Stimulated activated CD4-positive, alpha-beta T cell treated with anti-CD3 and anti-CD28 coated beads, Interleukin-4, amount 100 ng/mL, for 48 hours (primary cell): ENCODE measurements at places on chromosomes 12 and 14.
A peak's percentile ranks its signal among the peaks of the same experiment; 100 is the strongest.

- peak; percentile 6 for DNase-seq
Measured at GRCh38 chr12:128969480-128970055, 116.3 kb downstream of the GLT1D1 start.

GRCh38 chr12:102542816-102543440 is 62.6 kb upstream of the IGF1 start:
- DNase-seq: no peak

DNA sequence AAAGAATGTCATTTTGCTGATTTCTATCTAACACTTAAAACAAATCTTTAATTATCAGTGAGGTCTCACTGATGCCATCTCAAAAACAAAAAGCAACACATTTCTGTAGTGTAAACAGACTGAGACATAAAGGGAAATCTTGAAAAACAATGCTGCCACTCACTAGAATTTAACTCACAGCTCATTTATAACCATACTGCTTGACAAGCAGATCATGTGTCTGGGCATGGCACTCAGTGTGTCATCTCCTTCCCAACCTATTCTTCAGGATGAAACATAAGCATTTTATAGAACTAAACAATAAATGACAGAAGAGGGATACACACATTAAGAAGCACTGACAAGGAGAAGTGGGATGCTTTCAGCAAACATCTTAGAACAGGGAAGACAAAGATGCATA is 22.4 kb downstream of the ATF7 start:
- no peak for DNase-seq

DNA sequence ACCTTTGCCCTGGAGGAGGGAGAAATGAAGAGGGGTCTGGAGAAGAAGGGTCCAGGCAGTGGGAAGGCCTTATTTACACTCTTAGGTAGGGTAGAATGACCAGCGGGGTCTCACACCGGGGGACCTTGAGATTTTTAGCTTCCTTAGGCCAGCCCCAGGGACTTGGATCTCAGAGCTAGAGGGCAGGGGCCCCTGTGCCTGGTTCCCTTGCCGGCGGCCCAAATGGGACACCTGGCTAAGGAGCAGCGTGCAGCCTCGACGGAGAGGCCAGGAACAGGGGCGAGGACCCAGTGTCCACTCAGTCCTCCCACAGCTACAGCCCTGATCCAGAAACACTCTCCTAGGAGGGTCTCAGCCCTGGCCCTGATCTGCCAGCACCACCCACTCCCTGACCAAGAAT is 41.8 kb downstream of the DIO3 start:
- no peak for DNase-seq

GRCh38 chr12:105342464-105342863 is 12.0 kb downstream of the C12orf75 start:
- DNase-seq: no peak

DNA sequence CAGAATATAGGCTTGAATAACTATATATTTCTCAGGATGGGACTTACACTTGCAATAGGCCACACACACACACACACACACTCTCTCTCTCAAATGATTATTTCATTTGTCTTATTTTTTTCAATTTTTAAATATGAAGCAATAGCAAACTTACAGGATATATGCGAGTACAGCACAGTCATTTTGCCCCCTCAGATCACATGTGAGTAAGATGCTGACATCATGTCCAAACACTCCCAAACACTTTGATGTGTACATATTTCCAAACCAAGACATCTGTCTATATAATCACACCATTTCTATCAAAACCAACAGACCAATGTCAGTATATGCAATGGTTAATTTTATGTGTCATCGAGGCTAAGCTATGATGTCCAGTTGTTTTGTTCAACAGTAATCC is 1535.9 kb upstream of the FLRT2 start:
- DNase-seq: no peak

- no peak for DNase-seq
Measured at GRCh38 chr12:4224206-4224889, 49.2 kb upstream of the CCND2 start.

GRCh38 chr14:103529383-103530365 is 678 bp downstream of the TRMT61A start:
- DNase-seq: no peak

DNA sequence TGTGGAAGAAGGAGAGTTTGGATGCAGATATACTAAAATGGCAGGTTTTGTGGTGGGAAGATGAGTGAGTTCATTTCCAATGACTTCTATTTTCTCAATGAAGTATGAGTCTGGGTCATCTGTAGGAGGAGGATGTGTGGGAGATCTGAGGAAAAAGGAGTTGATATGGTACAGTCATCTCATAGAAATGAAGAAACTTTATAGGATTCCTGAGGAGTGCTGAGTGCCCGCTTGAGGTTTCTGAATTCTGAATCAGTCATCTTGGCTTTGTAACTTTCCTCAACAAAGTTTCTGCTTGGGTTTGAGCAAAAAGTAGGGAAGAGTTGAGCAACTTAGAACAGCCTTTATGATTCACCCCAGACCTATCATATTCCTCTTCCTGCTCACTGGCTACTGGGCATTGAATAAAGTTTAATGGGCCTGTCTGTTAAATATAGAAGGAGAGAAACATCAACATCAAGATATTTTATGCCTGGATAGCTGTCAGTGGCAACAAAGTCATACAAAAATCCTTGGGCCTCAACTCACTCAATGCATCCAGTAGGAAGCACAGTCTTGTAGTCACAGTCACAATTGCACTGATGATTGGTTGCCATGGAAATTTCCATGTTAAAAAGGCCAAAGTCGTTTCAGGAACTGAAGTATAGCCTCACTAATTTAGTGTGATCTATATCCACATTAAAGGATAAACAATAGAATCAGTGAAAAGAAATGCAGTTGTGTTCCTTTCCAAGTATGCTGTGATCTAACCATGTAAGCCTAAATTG is 284.7 kb downstream of the DUSP6 start:
- DNase-seq: no peak
